Activated CD4-positive, alpha-beta T cell treated with anti-CD3 and anti-CD28 coated beads, Interleukin-2, amount 10 ng/mL, durations not matched to agents 24 days and 14 days (primary cell): ENCODE measurements at places on chromosomes 2 and 18. TPM values are rescaled to one million over a fixed set of nuclear protein-coding genes. Genes with fewer than 3 reads are reported as not detected.

SH2D6 gene
- total RNA-seq, result 0.69 and 0.96 TPM in 2 replicates

GRCh38 chr18:38460657-38461056 is 895.1 kb upstream of the CELF4 start:
- H3K36me3 ChIP-seq, result no peaks in the 10 kb centered on the region
- DNase-seq, result no peak
- no peaks in the 10 kb centered on the region for H3K4me1 ChIP-seq

DNA sequence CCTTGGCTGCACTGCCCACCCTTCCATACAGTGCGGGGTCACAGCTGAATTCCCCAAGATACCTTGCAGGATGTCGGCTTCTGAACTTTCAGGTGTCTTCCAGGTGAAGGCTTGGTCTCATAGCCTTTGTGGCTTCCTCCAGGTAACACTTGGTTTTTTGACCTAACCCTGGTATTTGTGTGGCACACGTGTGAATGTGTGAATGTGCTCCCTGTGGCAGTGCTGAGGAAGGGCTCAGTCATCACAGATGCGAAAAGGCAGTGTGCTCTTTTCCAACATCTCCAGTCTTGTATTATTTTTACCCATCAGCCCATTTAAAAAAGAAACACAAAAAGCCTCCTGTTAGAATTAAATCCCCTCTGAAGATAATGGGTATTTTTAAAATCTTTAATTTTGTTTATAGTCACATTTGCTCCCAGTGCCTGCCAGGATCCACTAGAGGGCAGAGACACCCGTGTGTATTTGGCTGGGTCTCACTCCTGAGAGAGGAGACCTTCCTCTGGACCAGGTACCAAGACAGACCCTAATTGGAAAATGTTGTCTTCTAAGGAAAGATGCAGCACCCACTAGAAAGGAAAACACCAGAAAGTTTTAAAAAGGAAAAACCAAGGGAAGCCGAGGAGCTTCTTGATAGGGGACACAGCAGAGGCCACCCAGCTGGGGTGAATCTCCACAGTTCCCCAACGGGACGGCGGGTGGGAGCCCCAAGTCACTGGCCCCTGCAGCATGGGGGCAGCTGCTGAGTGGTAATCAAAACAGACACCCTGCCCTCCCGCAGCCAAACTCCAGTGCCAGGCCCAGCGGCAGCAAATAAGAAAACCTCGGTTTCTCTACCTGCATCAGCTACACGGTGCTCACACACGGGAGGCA is 27.7 kb downstream of the FAM110C start:
- H3K36me3 ChIP-seq, result no peaks in the 10 kb centered on the region
- H3K27me3 ChIP-seq, result peaks cover 12% of the 10 kb centered on the region
- peaks cover 14% of the 10 kb centered on the region for H3K4me1 ChIP-seq
- no peak overlapping the region for H3K27ac ChIP-seq

DNA sequence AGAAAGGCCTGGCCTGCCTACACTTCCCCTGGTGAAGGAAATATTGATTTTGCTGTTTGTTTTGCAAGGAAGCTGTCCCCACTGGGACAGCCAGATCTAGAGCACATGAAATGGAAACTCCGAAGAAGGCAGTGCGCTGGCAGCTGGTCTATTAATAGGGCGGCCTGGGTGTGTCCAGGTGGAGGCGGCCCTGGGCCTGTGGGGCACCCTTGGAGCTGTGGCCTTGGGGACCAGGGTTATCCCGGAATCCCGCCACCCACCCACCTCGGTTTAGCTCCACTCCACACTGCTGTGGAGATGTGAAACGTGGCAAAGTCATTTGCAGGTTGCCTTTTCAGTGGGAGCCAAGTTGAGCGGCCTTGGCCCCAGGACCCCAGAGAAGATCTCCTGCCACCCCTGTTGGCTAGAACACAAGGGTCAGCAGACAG is 204.3 kb downstream of the KLHL29 start:
- H3K36me3 ChIP-seq, result no peaks in the 10 kb centered on the region
- H3K4me3 ChIP-seq, result no peak overlapping the region
- no peaks in the 10 kb centered on the region for H3K4me1 ChIP-seq
- H3K27ac ChIP-seq, result no peak overlapping the region
- no peaks in the 10 kb centered on the region for H3K27me3 ChIP-seq

DNA sequence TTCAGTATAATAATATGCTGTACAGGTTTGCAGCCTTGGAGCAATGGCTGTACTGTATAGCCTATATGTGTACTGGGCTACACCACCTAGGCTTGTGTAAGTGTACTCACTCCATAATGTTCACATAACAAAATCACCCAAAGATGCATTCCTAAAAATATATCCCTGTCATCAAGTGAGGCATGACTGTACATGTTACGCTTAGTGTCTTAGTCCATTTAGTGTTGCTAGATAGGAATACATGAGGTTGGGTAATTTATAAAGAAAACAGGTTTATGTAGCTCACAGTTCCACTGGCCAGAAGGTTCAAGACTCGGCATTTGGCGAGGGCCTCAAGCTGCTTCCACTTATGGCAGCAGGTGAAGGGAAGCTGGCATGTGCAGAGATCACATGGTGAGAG is 31.4 kb downstream of the RNF152 start:
- no peaks in the 10 kb centered on the region for H3K4me1 ChIP-seq
- H3K4me3 ChIP-seq, result no peak overlapping the region
- no peaks in the 10 kb centered on the region for H3K36me3 ChIP-seq
- H3K27ac ChIP-seq, result no peak overlapping the region

DNA sequence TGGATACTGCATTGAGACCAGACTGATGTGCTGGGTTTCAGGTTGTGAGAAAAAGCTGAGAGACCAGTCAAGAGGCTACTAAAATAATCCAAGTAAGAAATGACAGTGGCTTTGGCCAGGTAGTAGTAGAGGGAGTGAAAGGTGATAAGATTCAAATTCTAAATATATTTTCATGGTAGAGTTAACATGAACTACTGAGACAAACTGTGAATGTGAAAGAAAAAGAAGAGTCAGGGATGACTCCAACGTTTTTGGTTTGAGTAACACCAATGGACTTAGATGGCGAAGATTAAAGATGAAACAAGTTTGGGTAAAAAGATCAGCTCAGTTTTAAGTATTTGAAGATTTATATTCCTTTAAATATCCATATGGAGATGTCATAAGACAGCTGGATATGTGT is 209.4 kb downstream of the ZEB2 start:
- H3K4me3 ChIP-seq, result no peak overlapping the region
- no peaks in the 10 kb centered on the region for H3K27me3 ChIP-seq
- peaks cover 40% of the 10 kb centered on the region for H3K36me3 ChIP-seq
- H3K4me1 ChIP-seq, result peaks cover 16% of the 10 kb centered on the region
- no peak for DNase-seq
- H3K27ac ChIP-seq, result no peak overlapping the region

FAM168B gene
- total RNA-seq, result 82.3 and 85.6 TPM in 2 replicates

IL1RL1 gene
- 0.54 and 0.84 TPM in 2 replicates for total RNA-seq

DNA sequence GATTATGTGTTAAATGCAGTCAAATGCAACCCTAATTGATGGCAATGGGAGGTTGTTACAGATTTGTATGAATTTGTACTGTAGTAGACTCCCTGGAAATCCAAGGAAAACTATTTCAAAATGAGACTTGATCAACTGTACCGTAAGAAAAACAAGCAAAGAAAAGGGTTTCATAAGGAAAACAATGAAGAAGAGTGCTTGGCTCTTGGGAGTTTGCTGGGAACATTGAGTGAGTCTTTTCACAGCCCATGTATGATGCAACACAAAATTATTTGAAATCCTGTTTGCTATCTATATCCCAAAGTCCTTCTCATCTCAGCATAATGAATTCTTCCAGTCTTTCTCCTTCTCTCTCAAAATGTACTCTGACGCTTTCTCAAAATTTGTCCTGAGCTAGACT is 67.0 kb upstream of the OSR1 start:
- no peak overlapping the region for H3K4me3 ChIP-seq
- DNase-seq, result no peak

GRCh38 chr18:21763846-21764646 is 23.5 kb downstream of the MIB1 start:
- H3K4me3 ChIP-seq, result no peak overlapping the region
- peaks cover 2% of the 10 kb centered on the region for H3K4me1 ChIP-seq
- no peak for DNase-seq
- no peaks in the 10 kb centered on the region for H3K27me3 ChIP-seq
- H3K36me3 ChIP-seq, result peaks cover 22% of the 10 kb centered on the region

GRCh38 chr2:5352286-5352685 is 339.9 kb upstream of the SOX11 start:
- no peaks in the 10 kb centered on the region for H3K4me1 ChIP-seq
- no peaks in the 10 kb centered on the region for H3K27me3 ChIP-seq
- no peak for DNase-seq
- no peaks in the 10 kb centered on the region for H3K36me3 ChIP-seq

DNA sequence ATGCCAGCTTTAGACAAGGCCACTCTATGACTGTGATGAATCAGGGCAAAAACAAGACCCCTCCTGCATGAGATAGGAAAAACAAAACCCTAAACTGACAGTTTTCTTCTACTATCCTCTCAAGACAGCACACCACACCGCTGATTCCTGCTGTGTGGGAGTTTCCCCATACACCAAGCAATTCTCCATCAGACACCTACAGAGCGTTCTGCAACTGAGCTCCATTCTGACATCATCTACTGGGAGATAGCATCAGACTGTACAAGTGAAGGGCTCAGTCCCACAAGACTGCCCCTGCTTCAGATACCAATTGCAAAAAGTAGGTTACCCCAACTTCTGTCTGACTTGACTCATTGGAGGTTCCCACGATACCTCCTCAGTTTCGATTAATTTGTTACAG is 130.6 kb downstream of the TSN start:
- no peak overlapping the region for H3K4me3 ChIP-seq
- H3K27ac ChIP-seq, result no peak overlapping the region
- peaks cover 2% of the 10 kb centered on the region for H3K4me1 ChIP-seq

DNA sequence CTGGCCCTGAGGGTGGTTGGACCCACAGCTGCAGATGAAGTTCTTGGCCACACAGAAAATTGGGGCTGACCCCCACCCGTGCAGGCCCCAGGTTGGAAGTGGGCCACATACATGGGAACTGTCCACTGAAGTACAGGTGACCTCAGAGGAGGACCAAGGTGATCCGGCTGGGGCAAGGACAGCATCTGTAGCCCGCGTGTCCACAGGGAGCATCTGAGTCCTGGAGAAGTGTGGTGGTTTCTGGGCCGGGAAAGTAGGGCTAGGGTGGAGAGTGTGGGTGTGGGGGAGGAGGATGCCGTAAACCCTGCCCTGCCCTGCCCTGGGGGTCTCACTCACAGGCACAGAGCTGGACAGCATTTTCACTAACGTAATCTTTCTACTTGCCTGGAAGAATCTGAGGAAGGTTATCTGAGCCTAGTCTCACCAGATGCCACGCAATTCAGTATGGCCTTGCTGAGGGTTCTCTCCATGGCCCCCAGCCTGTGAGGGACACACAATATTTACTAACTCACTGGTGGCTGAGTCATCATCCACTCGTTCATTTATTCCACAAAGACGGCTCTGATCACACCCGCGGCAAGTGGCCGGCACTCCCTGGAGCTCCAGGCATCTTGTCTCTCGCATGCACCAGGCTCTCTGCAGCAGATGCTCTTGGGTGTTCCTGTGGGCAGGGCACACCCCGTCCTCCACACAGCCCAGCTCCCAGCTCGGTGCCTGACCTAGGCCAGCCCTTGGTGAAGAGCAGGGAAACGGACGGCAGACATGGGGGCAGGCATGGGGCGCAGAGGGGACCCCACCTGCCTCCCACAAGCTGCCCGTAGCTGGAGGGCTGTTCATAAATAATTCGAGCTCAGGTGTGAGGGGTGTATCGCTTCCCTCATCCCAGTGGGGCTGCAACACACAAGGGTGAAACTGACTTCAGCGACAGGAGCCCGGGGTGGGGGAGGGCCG is 51.2 kb downstream of the INHBB start:
- H3K27me3 ChIP-seq, result no peaks in the 10 kb centered on the region
- H3K27ac ChIP-seq, result no peak overlapping the region
- DNase-seq, result no peak
- H3K36me3 ChIP-seq, result no peaks in the 10 kb centered on the region

DNA sequence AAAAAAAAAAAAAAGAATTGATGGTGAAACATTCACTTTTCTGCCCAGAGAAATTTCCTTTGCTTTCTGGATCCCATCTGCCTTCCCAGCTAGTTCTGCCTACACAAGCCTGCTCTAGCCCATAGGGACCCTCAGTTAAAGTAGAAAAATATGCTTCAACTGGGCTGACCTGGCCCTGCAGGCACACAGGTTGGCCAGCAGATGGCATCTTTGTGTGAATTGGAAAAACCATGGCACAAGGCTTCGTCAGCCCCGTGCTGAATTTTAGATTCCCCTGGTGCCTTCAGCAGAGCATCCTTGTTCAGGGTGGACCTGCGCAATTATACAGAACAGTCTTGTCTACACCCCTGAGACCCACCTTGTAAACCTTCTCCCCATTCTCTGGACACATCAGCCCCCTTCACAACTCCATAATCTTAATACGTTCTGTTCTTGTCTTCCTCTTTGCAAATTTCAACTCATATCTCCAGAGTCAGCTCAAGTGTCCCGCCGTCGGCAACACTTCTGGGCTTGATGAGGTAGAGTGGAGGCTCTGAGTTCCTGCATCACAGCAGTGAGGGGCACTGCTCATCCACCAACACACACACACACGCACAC is 114.5 kb downstream of the INSIG2 start:
- H3K36me3 ChIP-seq, result no peaks in the 10 kb centered on the region
- peak overlapping the region; percentile 6 for H3K4me3 ChIP-seq
- DNase-seq, result peak; percentile 86
- no peak overlapping the region for H3K27ac ChIP-seq

GRCh38 chr18:41145516-41145915 is 809.5 kb upstream of the PIK3C3 start:
- H3K4me1 ChIP-seq, result no peaks in the 10 kb centered on the region
- H3K36me3 ChIP-seq, result no peaks in the 10 kb centered on the region
- H3K27ac ChIP-seq, result no peak overlapping the region
- H3K4me3 ChIP-seq, result no peak overlapping the region
- no peak for DNase-seq

DNA sequence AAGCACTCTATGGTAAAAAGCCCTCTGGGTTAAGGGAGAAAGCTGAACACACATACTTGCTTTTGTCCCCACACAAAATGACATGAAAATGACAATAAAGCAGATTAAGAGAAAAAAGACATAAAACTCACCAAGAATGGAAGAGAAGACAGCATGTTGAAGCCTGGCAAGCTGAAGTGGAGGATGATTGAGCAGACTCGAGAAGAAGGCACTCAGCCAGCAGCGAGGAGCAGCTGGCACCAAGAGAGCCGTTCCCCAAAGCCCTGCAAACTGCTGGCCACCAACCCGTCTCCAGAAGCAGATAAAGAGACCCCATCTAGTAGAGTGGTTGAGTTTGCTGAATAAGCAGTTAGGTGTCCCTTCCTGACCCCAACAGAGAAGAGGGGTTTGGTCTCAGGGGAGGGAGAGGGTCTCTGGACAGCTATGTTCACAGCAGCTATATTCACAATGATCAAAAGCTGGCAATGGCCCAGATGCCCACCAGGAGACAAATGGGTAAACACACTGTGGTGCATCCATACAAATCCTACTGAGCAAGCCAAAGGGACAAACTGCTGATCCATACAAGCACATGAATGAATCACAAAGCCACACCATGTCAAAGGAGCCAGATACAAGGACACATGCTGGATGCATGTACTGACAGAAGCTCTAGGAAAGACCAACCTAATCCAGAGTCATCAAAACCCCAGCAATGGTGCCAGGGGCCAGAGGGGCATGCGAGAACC is 36.9 kb downstream of the FAM168B start:
- peaks cover 5% of the 10 kb centered on the region for H3K4me1 ChIP-seq
- H3K36me3 ChIP-seq, result peaks cover 61% of the 10 kb centered on the region
- no peaks in the 10 kb centered on the region for H3K27me3 ChIP-seq
- H3K4me3 ChIP-seq, result no peak overlapping the region
- no peak for DNase-seq

ALPP gene
- not detected in 2 replicates for total RNA-seq

- no peaks in the 10 kb centered on the region for H3K4me1 ChIP-seq
- no peaks in the 10 kb centered on the region for H3K27me3 ChIP-seq
- no peak overlapping the region for H3K4me3 ChIP-seq
- DNase-seq, result no peak
Measured at GRCh38 chr2:136530146-136530545, 235.2 kb upstream of the THSD7B start.

COLEC11 gene
- 0.47 and 0.49 TPM in 2 replicates for total RNA-seq
